ENCODE measurements at places on chromosomes 16 and 17. TPM values are rescaled to one million over a fixed set of nuclear protein-coding genes. Genes with fewer than 3 reads are reported as not detected.

- DNase-seq = no peak
Observed at GRCh38 chr16:1112506-1113184, 16.6 kb upstream of the C1QTNF8 start.

DNA sequence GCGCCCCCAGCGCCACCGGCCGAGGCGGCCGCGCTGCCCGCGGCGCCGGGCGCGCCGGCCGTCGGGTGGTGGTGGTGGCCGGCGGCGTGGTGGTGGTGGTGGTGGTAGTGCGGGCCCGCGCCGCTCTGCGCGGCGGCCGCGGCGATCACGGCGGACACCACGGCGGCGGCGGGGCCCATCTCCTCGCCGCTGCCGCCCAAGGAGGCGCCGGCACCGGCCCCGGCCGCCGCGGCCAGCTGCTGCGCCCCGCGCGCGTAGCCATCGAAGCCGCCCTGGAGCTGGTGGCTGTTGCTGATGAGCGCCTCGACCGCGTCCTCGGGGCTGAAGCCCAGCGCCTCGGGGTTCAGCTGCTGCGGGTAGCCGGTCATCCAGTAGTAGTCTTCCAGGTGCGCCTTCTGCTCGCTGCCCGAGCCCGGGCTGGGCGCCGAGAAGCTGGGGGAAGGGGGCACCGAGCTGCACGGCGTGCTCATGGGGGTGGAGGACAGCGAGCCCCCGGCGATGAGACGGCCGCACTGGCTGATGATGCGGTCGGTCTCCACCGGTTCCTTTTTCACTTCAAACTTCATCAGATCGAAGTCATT lies 1.2 kb downstream of the MAF start:
- no peak for DNase-seq

DNA sequence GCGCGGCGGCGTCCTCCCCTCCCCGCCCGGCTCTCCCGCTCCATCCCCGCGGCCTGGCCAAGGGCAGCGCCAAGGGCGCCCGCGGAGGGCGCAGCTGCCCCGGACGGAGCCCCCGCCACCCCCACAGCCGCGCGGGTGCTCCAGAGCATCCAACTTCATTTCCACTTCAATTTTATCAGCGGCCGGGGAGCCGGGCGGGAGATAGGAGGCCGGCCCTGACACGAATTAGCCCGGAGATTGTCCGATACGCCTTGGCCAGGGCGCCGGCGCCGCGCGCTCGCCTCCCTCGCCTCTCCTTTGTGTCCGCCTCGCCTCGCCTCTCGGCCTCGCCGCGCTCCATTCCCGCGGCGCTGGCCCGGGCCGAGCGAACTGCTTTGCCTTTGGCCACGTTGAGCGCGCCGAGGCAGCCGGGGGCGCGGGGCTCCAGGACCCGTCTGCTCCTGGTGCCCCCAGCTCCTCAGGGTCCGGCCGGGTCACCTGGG lies 129.1 kb upstream of the LHX1 start:
- no peak for DNase-seq

DNA sequence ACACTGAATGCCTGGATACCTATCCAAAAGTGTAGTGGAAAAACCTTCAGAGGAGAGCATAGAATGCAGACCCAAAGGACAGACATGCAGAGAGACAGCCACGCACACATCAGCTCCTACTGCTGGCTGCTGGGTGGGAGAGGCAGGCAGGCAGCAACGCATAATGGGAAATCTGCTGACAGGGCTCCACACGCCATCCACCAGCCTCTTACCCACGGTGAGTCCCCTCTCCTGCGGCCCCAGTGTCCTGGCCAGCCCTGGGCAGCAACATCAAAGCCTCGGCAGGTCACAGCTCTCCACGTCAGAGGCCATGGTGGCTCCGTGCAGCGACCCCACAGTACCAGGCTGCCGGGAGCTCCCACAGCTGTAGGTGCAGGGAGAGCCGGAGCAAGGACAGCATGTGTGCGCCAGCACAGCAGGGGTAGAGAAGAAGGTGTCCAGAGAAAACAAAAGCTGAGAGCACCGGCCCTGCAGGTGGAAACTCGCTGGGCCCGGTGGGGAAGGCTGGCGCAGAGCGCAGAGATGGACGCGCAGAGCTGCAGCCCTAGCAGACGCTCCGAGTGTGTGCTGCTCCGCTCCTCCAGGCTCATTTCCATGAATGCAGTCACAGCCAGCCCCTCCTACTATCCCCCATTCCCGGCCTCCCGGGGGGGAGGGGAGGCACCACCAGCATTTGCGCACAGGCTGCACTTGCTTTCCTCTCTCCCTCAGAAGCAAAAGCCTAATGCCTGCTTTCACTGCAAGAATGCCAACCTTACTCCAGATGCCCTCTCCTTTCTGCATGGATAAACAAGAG lies 58.9 kb downstream of the CYTH1 start:
- no peak for DNase-seq

Gene GRN
- 59.7 TPM for total RNA-seq

Gene IL17C
- not detected for total RNA-seq

Gene KRTAP16-1
- not detected for total RNA-seq

Gene TVP23A
- total RNA-seq = not detected

Gene MYH8
- total RNA-seq = not detected

Gene TMEM235
- total RNA-seq = not detected

Gene CCL7
- total RNA-seq = not detected

Measured in activated CD4-positive, alpha-beta memory T cell treated with anti-CD3 and anti-CD28 coated beads for 36 hours (primary cell).